ENCODE measurements at places on chromosomes 11 and 22.

DNA sequence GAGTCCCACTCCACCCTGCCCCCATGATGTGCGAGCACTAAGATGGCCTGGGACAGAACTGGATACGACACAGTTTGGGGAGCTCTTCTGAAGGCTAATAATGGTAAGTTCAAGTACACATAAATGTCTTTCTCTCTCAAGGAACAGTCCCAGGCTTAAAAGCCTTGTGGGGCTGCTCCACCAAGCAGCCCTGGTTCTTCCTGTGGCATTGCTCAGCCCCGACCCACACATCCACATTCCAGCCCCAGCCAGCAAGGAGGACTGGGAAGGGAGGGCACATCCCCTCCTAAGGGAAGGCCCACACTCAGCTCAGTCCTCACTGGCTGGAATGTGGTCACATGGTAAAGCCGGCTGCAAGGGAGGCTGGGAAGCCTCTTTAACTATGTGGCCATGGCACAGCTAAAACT lies 13.3 kb upstream of the MB start:
- DNase-seq: no peak

GRCh38 chr11:130429120-130429681 lies 792 bp upstream of the ADAMTS8 start:
- DNase-seq: no peak

GRCh38 chr11:120028181-120028896 lies 109.6 kb downstream of the TRIM29 start:
- DNase-seq: no peak

DNA sequence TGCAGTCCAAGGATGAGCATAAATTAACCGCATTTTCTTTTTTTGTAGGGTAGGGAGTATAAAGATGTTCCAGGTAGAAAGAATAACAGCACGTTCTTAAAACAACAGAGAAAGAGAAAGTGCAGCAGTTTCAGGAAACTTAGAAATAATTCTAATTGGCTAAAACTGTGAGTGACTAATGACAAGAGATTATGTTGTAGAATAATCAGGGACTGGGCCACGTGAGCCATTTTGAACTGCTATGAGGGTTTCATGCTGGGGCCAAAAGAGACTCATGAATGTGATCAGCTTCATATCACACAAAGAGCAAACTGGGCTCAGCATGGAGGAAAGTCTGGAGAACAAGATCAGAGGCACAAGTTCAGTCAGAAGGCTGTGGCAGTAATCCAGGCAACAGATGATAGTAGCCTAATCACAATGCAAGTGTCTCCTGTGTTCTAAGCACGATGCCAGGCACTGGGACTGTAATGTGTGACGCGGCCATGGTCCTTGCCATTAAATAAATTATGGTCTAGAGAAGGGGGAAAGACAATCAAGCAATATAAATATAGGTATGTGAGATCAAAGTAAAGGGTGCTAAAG lies 17.9 kb downstream of the CWF19L2 start:
- DNase-seq: no peak

DNA sequence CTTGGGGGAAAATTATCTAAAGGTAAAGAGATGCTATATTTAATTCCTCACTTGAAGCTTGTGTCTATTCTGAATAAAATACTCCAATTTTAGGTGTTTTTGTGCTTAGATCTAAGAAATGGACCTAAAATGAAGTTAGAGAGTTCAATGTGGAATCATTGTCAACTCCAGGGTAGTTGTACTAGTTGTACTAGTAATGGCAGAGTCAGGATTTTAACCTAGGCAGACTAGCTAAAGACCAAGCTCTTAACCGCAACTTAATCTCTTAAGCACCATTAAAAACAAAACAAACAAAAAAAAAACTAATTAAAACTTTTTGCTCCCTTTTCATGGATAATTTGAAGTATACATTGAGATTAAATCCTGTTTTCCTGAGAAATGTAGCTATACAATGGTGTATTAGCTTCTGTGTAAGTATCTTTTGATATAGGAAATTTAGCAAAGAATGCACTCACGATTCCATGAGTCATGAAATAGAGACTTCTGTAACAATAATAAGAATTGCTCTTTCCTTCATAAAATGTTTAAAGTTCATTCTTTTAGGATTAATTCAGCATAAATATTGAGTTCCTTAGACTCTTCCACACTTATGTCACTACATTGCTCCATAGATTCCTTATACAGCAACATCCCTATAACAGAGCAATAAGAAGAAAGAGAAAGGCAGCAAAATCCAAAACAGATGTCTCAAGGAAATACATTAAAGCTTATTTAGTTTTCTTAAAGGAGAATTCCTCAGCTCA lies 26.5 kb upstream of the SOX6 start:
- DNase-seq: no peak

- DNase-seq: no peak
These were observed 30.7 kb downstream of the PIWIL4 start for GRCh38 chr11:94597896-94598295.

DNA sequence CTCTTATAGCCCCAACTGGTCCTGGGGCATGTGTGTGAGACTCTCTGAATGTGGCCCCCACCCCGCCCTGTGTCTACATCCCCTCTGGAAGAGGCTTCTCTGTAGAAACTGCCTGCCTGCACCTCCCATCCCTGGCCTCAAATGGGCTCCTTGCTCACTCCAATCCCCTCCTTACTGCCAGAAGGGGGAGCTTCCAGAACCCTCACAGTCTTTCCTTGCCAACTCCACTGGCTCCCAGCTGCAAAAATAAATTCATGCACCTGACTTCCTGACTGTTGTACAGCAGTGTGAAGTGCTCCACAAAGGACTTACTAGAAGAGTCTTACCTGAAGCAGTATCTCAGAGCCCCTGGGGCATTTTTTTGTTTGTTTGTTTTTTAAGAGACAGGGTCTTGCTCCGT lies 15.2 kb upstream of the SERPIND1 start:
- no peak for DNase-seq

- DNase-seq: no peak
These were observed 53.1 kb upstream of the NAV2 start for GRCh38 chr11:19659529-19659928.

- no peak for DNase-seq
These were observed 282.8 kb downstream of the NTM start for GRCh38 chr11:131653260-131653659.

DNA sequence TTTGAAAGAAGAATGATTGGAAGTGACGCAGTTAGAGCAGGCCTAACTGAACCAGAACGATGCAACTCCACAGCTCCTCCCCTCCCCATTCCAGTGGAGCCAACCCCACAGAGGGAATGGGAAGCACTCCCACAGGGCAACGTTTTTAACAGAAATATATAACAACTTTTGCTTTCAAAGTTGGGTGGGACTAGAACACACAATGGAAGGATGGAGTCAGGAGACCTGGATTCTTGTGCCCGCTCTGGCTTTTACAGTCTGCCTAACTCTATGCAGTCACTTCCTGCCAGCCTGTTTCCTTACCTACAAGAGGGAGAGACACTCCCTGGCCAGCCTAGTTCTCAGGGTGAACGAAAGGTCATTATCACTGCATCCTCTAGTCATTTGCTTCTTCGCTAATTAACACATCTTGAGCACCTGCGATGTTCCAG lies 75.5 kb downstream of the PACSIN2 start:
- no peak for DNase-seq

DNA sequence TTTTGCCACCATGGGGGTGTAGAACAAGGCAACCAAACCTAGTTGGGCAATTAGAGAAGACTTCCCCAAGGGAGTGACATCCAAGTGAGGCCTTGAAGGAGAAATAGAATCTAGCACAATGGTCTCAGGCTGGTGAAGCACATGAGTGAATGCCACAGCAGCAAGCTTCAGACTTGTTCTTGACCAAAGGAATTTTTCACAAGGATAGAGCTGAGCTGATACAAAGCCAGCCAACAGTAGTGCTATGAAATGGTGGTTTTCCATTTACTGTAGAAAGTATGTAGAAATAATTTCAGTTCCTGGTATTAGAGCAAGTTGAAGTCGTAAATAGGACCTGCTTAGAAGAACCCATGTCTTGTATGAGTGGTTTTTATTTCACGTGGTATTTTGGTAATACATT lies 148.3 kb upstream of the RASSF10 start:
- no peak for DNase-seq

GRCh38 chr22:28547132-28547842 lies 132.4 kb downstream of the TTC28 start:
- no peak for DNase-seq

- no peak for DNase-seq
These were observed 409 bp upstream of the TMEM134 start for GRCh38 chr11:67469508-67469811.

GRCh38 chr22:39332441-39333064 lies 13.1 kb upstream of the RPL3 start:
- DNase-seq: no peak

GRCh38 chr11:82720267-82721065 lies 13.2 kb downstream of the FAM181B start:
- DNase-seq: no peak

- no peak for DNase-seq
These were observed 24.9 kb downstream of the LRRC10B start for GRCh38 chr11:61533401-61533800.

GRCh38 chr22:44445731-44446130 lies 52.3 kb downstream of the RTL6 start:
- no peak for DNase-seq

DNA sequence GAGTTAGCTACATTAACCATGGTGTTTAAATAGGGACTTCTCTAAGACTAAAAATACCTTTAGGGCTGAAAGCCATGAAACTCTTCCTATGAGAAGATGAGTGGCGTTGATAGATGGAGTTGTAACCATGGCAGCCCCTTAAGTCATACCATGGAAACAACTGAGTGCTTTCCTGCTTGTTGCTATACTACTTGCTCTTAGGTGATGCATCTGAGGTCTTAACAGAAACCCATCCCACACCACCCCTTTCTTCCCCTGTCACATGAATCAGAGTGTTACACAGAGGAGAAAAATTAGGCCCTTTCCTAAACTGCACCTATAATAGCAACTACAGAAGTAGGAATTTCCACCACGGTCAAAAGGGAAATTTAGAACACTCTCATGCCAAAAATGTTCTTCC lies 64.3 kb upstream of the ZC3H12C start:
- no peak for DNase-seq

DNA sequence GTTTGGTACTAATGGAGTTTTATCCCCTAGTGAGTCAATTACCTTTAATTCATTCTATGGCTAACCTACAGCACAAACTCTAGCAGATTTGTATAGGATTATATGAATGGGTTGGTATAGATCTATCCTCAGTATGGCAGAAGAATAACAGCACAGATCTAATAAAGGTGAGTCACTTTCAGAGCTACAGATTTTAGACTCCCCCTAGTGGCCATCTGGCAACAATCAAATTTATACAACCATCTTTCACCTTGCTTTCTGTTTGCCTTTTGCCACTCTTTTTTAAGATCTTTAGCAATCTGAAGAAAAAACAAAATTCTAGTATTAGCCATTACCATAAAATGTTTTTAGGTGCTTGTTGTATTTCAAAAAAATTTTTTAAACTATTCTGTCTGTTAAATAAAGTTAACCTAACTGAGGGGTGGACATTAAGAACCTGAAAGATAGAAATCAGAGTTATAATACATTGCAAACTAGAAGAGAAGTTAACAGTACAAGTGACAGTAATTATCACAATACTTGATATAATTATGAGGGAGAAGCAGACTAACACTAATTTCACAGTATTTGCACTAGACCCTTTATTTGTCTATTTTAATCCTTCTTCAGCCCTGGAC lies 25.8 kb downstream of the DDIAS start:
- DNase-seq: no peak

GRCh38 chr11:71080239-71081097 lies 171.9 kb downstream of the SHANK2 start:
- DNase-seq: no peak

DNA sequence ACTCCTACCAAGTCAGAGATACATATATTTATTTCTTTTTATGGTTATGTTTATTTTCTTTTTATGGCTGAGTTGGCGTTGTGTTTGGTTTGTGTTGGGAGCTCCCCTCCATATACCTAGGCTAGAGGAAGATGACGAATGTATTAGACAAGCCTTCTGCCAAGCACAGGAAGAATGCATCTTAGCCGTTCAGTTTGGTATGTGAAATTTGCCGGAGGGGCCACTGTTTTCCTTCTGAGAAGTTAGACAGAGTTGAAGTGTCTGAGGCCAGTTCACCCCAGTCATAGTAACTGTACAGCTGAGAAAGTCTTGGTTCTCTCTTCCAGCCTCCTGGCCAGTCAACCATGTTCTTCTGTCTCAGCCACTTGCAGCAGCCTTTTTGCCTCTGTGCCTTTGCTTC lies 29.8 kb downstream of the TEAD1 start:
- no peak for DNase-seq

GRCh38 chr11:102802341-102802740 lies 4.4 kb upstream of the MMP1 start:
- DNase-seq: no peak

- DNase-seq: no peak
These were observed 23.8 kb downstream of the FADS2 start for GRCh38 chr11:61851900-61852295.

- no peak for DNase-seq
These were observed 24.9 kb upstream of the OSBPL5 start for GRCh38 chr11:3189886-3190583.

GRCh38 chr11:113952070-113952469 lies 22.8 kb upstream of the HTR3A start:
- no peak for DNase-seq

DNA sequence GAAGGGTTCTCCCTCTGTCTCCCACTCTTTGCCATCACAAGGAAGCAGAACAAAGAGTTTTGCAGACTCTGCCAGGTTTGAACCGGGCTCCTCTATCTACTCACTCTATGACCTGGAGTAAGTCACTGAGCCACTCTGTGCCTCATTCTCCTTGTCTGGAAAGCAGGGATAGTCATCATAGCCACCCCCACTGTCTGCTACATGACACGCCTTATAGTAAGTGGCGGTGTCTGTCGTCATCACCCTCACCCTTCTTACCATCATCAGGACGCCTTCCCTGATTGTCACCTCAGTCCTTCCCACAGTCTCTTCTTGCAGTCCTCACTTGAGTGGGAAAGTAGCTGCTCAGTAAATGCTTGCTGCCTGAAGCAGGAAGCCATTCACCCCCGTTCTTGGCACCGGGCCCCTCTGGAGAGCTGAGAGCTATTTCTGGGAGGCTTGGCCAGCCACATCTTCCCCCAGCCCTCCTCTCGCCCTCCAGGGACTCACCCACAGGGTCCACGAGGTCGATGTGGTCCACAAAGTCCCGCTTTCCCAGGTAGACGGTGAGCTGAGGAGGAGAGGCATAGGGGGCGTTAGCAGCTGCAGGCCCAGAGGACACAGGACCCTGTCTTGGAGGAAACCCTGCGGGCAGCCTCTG lies 46.4 kb downstream of the TPBGL start:
- no peak for DNase-seq

GRCh38 chr22:20087319-20088262 lies 7.5 kb downstream of the DGCR8 start:
- DNase-seq: no peak

- DNase-seq: no peak
These were observed 8.8 kb upstream of the DNAL4 start for GRCh38 chr22:38802671-38803121.

DNA sequence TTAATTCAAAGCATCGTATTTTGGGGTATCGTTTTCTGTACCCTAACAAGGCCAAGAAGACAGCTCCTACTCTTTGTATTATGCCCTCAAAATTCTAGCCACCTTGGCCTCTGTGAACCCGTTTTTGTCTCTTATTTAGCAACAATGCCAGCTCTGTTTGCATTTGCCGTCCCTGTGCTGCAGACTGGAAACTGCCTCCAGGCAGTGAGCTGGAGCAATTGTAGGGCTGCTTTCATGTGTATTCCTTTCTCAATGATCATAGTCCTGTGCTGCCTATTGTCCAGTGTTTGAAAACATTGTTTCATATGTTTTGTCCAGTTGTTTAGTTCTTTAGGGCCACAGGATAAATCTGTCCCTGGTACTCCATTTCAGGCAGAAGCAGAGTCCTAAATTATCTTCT lies 19.9 kb upstream of the BACE1-AS start:
- no peak for DNase-seq

GRCh38 chr11:115326526-115326925 lies 177.7 kb downstream of the CADM1 start:
- no peak for DNase-seq

All from esophagus squamous epithelium (tissue), 5 donors.